ENCODE measurements at places on chromosomes 2 and 18.

- no peak overlapping the region for H3K4me3 ChIP-seq
- no peak overlapping the region for H3K27ac ChIP-seq
- no peaks in the 10 kb centered on the region for H3K27me3 ChIP-seq
- H3K4me1 ChIP-seq: peaks cover 61% of the 10 kb centered on the region
- DNase-seq: no peak
Measured at GRCh38 chr2:20348542-20348941, 2.1 kb downstream of the PUM2 start.

GRCh38 chr2:1884933-1885580 is 140.7 kb upstream of the PXDN start:
- no peak overlapping the region for H3K27ac ChIP-seq
- no peak overlapping the region for H3K4me3 ChIP-seq
- DNase-seq: no peak
- no peaks in the 10 kb centered on the region for H3K27me3 ChIP-seq
- no peaks in the 10 kb centered on the region for H3K36me3 ChIP-seq

DNA sequence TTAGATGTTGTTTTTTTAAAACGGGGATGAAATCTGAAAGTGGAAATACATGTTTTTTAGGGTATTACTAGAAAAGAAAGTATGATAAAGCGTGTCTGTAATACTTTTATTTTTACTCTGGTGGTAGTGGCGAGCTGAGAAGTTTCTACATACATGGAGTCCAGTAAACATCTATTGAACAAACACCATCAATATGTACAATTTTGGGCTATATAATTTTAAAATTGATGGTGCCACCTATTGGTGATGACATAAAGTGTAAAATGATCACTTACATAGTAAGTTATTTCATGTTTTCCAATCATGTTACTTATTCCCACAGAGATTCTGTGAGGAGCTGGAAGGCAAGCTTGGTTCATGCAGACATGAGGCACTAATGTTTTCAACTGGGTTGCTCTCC is 31.5 kb upstream of the NFE2L2 start:
- H3K4me1 ChIP-seq: no peaks in the 10 kb centered on the region
- no peaks in the 10 kb centered on the region for H3K27me3 ChIP-seq
- H3K36me3 ChIP-seq: no peaks in the 10 kb centered on the region
- DNase-seq: no peak
- peak overlapping the region; percentile 42 for H3K27ac ChIP-seq

GRCh38 chr18:8639762-8640161 is 30.5 kb downstream of the RAB12 start:
- no peak for DNase-seq
- peaks cover 48% of the 10 kb centered on the region for H3K36me3 ChIP-seq
- no peaks in the 10 kb centered on the region for H3K4me1 ChIP-seq
- H3K4me3 ChIP-seq: no peak overlapping the region
- H3K27ac ChIP-seq: no peak overlapping the region
- no peaks in the 10 kb centered on the region for H3K27me3 ChIP-seq

DNA sequence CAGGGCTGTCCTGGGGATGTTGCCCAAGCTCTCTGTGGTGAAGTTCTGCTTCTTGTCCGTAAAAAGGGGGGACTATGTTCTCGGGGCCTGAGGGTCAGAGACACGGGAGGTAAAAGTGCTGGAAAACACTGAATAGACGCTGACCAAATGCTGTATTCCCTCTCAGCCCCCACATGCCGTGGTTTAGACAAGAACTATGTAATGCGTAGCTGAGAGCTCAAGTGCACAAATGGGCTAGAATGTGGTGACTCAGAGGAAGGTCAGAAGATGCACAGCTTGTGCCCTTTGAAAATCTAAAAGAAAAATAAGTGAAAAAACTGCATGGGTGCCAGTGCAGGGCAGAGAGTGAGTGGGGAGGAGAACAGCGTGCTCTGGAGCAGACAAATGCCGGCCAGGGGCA is 80.3 kb upstream of the MAP4K4 start:
- no peaks in the 10 kb centered on the region for H3K4me1 ChIP-seq
- no peaks in the 10 kb centered on the region for H3K27me3 ChIP-seq
- H3K36me3 ChIP-seq: no peaks in the 10 kb centered on the region
- H3K27ac ChIP-seq: no peak overlapping the region

GRCh38 chr2:213042262-213042661 is 109.2 kb downstream of the IKZF2 start:
- H3K27ac ChIP-seq: no peak overlapping the region
- H3K4me1 ChIP-seq: no peaks in the 10 kb centered on the region
- no peak for DNase-seq
- H3K27me3 ChIP-seq: no peaks in the 10 kb centered on the region
- no peak overlapping the region for H3K4me3 ChIP-seq

GRCh38 chr2:168992026-168992425 is 39.1 kb downstream of the ABCB11 start:
- no peak for DNase-seq
- no peak overlapping the region for H3K4me3 ChIP-seq
- H3K27me3 ChIP-seq: no peaks in the 10 kb centered on the region
- no peaks in the 10 kb centered on the region for H3K4me1 ChIP-seq

DNA sequence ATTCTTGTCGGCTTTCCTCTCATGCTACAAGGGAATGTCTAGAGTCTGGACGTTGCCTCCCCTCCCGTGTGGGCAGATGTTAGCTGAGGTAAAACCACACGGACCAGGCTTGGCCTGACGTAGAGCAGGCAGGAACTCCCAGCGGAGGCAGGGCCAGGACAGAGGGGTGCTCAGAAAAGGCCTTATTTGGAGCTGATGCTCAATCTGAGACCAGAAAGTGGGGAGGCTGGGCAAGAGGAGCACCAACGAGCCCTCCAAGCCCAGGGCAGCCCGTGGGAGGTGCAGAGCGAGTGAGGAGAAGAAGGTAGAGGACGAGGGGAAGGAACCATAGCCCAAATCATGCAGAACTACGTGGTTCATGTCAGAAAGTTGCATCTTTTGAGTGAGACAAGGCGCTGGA is 9.0 kb downstream of the TEX51 start:
- H3K27ac ChIP-seq: no peak overlapping the region
- H3K36me3 ChIP-seq: no peaks in the 10 kb centered on the region
- no peaks in the 10 kb centered on the region for H3K4me1 ChIP-seq
- H3K27me3 ChIP-seq: no peaks in the 10 kb centered on the region

DNA sequence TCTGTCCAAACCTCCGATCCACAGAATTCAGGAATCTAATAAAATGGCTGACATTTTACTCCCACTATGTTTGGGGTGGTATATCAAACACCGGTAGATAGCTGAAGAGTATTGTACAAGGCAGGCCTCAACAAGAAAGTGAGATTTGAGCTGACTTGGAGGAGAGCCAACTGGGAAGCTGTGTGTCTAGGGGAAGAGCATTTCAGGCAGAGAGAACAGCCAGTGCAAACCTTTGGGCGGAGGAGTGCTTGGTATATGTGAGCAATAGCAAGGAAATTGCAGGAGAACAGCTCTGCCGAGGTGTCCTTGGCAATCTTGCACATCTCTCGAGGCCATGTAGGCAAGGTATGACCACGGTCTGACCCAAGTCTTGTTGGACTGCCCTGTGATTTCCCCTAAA is 1.8 kb upstream of the MERTK start:
- DNase-seq: no peak
- H3K27me3 ChIP-seq: no peaks in the 10 kb centered on the region

- DNase-seq: no peak
- H3K27me3 ChIP-seq: no peaks in the 10 kb centered on the region
- peaks cover 16% of the 10 kb centered on the region for H3K4me1 ChIP-seq
- H3K27ac ChIP-seq: no peak overlapping the region
- peaks cover 14% of the 10 kb centered on the region for H3K36me3 ChIP-seq
Measured at GRCh38 chr2:86747711-86748639, 27.9 kb downstream of the RMND5A start.

DNA sequence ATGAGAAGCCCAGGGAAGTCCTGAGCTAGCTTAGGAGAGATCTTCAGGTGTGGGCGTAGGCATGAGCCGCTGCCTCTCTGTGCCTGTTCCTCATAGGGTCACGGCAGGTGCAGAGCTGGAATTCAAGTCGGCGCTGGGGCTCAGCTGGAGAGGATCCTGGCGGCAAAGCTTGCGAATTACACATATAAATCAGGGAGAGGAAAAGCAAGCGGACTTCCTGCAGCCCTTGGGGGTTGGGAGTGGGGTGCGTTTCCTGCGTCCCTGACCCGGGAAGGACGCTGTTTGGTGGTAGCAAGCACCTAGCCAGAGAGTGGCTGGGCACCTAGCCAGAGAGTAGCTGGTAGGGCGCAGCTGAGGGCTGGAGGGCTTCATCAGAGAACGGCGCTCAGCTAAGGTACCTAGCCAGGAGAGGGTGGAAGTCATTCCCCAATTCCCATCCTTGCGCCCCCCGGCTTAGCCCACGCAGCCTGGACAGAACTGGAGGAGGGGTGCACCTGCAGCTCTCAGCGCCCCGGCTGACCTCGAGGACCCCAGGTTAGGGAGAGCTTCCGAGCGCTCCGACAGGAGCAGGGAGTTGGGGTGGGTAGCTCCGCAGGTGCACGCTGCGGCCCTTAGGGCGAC is 459 bp upstream of the EFR3B start:
- H3K27ac ChIP-seq: peak overlapping the region; percentile 89
- DNase-seq: peak; percentile 61
- peaks cover 23% of the 10 kb centered on the region for H3K4me1 ChIP-seq
- peak overlapping the region; percentile 83 for H3K4me3 ChIP-seq
- H3K27me3 ChIP-seq: no peaks in the 10 kb centered on the region

All from right atrium auricular region (tissue), 2 donors.